ENCODE measurements at places on chromosomes 3 and 15. TPM values are rescaled to one million over a fixed set of nuclear protein-coding genes. Genes with fewer than 3 reads are reported as not detected.

DNA sequence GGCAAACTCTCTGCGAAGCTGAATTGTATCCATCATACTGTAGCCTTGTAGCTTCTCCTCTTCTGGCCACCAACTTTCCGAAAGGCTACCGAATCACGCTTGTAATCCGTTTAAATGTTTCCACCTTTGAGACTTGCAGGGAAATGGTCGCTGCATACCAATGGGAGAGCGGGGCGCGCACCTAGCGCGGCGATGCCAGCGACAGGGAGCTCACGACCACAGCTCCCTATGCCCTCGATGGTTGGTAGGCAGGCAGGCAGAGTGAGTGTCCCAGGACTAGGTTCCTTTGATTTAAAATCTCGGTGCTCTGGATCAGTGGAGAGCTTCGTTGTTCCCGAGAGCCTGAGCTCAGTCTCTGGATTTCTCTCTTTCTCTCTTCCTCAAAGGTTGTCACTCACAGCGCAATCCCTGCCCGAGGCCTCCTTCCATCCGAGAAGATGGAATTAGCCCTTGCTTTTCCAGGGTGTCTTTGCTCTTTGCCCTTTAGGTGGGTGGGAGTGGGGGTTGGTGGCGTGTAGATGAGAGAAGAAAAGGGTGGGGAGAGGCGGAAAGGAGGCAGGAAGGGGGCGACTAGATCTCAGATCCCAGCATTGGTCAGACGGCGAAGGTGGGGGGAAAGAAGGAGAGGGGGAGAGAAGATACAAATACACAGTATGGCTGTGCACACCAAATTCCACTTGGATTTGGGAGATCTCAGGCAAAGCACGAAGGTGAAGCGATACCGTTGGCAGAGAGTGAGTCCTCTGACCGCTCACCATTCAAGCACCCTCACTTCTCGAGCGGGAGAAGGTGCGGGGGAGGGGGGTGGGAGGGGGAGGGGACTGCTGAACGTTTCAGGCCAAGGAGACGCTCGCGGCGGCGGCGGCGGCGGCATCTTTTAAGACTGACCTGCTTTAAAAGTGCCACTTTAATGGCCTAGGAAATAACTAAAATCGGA is at the start of gene SLITRK3:
SLITRK3 (minus strand) TSS at position 745 of the 937 bp plus-strand sequence. CDS start 5,554 bp downstream, outside the sequence.
- no peak for DNase-seq

Gene SCAPER
- total RNA-seq, result 22.7 TPM

GRCh38 chr3:12613250-12613649 is 50.7 kb downstream of the RAF1 start:
- DNase-seq, result no peak

Gene SI
- total RNA-seq, result not detected

DNA sequence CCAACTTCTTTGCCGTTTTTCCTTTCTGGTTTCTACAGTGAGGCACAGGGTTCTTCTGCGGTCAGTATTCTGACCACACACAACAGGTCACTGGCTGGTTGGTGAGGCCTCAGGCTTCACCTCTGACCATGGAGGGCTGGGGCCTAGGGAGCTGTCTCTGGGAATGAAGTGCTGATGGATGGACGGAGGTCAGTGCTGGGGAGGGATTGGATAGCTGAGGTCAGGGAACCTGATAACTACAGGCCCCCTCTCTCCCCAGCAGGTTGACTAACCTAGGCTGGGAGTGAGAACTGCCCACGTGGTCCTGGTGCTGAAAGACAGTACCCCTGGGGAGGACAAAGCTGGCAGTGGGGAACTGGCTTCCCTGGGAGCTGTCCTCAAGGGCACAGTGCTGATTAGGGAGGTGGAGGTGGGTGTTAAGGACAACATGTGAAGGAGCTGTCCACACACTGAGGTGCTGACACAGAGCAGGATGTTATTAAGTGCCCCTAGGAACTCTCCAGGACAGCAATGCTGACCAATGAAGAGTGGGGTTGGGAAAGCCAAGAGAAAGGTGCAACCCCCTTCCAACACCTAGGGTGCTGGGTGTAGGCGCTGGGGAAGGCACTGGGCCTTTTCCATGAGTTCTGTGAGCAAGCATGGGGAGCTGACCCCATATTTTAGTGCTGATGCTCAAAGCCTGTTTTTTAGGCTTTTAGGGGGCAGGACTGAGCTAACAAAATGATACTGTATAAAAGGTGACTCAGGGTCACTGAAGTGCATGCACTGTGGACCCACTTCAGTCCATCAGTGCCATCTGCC is 45.2 kb downstream of the ATP2B2 start:
- peak; percentile 90 for DNase-seq

Gene SLC28A2
- not detected for total RNA-seq

DNA sequence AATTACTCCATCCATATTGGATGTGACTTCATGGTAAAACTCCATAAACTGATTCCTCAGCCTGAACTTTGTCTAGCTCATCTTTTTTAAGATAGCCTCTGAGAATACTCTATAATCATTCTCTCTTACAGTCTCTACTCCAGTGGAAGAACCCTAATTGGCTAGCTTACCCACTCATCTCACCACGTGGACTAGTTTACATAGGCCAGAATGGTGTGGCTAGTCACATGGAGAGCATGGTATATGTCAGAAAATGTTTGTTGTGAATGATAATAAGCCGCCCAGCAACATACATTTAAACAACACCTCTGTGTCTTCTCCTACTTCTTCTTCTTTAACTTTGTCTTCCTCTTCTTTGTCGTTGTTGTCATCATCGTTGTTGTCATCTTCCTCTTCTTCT is 389.2 kb upstream of the LRRC3B start:
- no peak for DNase-seq

DNA sequence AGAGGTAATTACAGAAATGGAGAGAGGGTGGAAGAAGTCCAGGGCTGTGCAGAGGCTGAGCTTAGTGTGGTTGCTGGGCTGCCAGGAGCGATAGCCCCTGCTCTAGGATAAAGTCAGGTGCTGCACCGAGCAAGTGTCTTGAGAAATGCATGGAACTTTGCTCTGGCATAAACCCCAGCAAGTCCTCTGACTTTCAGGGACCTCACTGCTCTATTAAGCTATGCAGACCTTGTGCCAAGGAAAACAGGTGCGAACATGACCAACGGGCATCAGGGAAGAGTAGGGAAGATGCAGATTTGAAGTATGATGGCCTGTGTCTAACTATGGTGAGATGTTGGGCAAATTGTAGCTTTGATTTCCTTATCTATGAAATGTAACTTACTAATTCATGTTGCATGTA is 416.8 kb downstream of the NR2F2 start:
- no peak for DNase-seq

DNA sequence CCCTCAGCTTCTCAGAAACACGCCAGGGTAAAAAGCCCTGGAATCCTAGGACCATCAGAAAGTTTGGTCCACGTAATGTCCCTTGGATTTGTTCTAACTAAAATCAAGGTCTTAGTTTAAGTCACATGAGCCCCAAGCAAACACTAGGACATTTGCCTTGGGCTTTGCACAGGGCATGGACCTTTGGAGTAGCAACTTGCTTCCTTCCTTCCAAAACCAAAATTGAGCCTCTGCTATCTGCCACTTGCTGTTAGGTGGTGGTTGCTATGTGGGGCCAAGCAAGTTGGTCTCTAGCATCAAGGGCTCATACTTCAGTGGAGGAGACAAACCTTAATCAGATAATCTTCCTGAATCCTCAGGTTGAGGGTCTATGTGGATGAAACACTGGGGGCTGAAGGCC is 4.0 kb upstream of the DAG1 start:
- no peak for DNase-seq

DNA sequence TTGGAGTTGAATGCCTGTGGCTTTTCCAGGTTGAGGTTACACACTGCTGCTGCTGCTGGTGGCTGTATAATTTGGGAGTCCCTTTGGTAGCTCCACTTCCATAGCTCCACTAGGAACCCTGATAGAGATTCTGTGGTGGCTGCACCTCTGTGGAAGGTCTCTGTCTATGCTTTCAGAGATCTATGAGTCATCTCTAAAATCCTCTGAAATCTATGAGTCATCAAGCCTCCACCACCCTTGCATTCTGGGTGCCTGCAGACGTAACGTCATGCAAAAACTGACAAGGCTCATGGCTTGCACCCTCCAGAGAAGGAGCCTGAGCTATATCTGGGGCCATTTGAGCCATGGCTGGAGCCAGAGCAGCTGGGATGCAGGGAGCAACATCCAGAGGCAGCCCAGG is 1037.0 kb upstream of the CFAP20DC start:
- DNase-seq, result peak; percentile 65

DNA sequence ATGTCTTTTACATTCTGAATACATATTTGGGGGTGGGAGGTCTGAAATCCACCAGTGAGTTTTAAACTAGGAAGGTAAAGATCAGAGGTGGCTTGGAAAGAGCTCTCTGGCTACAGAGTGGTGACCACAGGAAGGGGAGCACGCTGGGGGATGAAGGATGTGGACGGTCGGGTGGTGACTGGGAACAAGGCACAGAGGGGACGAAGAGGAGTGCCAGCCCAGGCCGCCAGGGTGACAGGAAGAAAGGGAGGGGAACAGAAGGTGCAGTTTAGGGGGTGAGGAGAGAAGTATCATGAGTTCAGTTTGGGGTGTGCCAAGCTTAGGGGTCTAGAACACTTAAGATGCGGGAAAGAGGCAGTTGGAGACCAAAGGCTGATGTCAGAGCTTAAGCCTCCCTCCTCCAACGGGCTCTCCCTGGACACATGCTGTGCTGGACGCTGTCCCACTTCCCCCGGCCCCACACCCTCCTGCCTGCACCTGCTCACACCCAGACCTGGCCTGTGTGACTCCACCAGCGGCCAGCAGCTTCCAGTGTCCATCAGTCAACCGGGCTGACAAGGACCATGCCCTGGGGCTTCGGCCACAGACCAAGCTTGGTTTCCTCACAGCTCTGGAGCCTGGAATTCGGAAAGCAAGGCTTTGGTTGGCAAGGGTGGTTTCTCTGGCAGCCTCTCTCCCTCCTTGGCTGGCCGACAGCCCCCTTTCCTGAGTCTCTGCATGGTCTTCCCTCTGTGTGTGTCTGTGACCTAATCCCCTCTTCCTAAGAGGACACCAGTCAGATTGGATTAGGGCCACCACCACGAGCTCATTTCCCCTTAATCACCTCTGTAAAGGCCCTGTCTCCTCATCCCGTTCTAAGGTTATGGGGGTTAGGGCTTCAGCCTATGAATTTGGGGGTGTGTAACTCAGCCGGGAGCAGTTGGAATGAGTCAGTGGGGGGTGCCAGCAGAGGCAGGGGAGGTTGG is 120.4 kb upstream of the IQSEC1 start:
- DNase-seq, result peak; percentile 94

DNA sequence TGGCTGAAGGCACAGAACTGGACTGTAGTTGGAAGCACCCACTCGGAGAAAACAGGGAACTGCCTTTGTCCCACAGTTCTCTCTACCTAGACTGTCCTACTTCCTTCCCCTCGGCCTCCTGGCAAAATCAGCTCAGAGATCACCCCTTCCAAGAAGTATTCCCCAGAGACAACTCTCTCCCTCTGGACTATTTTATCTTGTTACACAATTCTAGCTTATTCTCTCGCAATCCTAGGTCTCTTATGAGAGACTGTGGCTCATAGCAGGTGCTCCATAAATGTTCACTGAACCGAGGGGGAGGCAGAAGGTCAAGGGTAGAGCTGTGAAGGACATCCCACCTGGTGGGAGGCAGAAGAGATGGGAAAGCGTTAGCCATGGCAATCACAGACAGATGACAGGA is 10.6 kb downstream of the HEG1 start:
- no peak for DNase-seq

DNA sequence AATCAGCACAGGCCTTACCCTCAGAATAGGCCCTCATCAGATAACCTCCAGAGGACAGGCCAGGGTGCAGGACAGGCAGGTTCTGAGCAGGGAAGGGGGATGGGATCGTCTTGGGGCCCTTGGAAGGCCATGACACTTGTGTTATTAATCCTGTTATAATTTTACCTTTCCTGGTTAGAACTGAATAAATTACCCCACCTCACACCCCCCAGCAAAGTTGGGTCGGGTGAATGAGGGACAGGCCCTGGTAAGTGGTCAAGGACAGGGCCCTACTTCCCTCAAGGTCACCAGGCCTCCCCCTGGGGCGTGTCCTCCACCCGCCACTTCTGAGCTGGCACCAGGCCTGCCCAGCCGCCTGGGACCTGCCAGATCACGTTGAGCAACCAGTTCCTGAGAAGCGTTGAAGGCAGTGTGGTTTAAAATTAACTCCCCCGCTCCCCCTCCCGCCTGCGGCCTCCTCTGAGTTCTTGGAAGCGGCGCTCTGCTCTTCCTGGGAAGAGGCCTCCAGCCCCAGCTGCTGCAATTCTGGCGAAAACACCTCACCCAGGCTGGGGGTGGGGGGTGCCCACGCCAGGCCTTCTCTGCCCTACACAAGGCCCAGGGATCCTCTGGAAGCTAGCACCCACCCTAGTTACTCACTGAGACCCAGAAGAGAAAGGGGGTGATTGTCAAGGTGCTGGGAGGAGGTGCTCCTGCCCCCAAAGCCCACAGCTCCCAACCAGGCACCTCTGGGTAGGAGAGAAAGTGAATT is 10.6 kb downstream of the CISH start:
- peak; percentile 91 for DNase-seq

DNA sequence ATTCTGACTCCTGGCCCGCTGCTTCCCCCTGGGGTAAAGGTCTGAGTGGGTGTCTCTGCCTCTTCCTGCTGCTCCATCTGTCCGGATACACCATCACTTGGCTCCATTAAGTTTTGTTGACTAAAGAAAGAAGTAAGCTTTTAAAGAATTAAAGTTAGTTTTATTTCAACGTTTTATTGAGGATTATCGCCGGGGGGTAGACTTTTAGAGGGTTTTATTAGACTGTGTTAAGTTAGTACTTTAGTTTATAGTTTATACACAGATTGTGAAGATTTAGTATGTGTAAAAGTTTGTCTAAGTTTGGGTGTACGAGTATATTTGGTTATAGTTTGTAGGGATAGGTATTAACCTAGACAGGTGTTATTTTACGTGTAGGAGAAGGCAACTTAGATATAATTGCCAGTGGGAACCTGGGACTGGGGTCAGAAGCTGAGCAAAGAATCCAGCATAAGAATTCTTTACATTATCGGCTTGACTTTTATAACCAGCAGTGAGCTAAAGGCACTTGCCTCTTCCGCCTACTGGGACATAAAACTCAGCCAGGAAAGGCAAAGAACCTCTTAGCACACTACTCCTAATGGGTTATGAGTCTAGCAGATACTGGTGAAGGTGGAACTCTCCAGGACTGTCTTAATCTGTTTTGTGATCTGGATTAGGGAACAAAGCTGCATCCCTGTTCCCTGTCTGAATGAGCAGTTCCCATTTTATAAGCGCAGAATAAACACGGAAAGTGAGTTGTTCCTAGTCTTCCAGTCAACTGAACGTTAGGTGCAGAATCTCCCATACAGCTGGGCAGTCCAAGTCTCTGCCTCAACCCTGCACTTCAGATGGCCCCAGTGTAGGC is 131.3 kb downstream of the FAM43A start:
- no peak for DNase-seq

Gene EPHB3
- 1.1 TPM for total RNA-seq

GRCh38 chr3:133113526-133113925 is 75.3 kb downstream of the TMEM108 start:
- no peak for DNase-seq

DNA sequence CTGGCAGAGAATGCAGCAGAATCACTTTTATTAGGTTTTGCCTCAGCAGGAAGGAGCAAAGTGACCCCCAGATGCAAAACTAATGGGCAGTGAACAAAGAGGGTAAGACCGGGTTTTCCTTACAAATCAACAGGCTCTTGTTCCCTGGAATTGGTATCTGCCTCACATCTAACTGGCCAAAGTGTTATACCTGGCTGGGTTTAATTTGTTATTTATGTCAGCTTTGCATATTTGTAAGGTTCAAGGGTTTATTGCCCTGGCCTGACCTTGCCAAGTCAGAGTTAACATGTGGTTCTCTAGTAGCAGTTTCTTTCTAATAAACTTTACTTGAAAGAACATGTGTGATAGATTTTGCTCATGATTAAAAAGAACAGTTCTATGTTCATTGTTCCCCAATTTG is 431.7 kb upstream of the NR2F2 start:
- DNase-seq, result no peak

Gene CCR1
- not detected for total RNA-seq

Gene LSAMP
- 0.10 TPM for total RNA-seq
